ENCODE measurements at places on chromosomes 3 and 15.

DNA sequence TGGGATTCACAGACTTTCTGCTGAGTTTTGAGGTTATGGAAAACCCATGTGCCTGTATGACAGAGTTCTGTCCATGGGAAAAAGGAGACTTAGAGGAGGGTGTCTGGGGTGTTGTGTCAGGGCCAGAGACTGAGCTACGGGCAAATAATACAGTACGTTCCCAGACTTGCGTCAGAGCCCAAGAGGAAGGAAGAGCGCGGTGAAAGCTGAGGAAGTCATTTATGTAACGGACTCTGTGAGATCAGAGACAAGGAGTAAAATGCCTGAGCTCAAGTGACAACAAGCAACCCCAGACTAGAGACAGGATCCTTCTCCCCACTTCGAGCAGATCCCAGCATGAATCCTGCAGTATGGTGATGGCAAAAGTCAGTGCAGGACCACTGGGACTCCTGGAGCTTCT, 368.6 kb upstream of the MCTP2 start:
- DNase-seq, result peak; percentile 8

DNA sequence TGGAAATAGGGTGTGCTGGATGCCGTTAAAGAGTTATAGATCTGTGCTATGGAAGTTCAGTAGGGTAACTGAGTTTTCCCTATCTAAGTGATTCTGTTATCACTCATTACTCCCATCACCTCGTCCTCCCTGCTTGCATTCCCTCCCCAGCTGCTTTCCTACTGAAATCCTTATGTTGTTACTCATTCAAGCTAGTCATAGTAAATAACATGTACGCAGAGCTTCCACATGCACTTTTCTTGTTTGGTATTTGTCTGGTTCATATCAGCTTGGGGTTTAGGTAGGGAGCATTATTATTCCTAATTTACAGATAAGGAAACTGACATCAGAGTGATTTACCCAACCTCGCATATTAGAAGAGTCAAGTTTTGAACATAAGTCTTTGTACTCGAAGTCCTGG, 135.1 kb downstream of the HCN4 start:
- no peak for DNase-seq

DNA sequence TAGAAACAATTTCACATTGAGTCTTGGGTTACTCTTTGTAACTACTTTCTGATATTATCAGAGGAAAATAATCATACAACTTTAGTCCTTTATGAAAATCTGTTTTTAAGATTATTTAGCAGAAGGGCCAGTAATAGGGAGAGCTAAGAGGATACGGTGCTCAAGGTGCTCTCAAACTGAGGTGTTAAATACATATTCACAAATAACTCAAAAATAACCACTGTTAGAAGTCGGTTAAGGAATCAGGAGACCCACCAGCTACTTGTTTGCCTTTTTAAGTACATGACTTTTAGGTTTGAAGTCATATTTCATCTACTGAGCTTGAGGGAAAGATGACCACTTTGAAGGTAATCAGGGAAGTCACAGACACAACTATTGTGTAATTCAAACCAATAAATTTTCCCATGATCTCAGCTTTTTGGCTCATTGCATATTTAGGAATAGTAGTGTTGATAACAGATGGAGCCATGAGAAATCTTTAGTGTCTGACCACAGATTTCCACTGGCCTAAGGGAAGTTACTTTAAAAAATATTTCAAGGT, 1.4 kb upstream of the RSRC1 start:
- DNase-seq, result peak; percentile 11

GRCh38 chr15:26772154-26773066, at the start of gene GABRB3:
GABRB3 (minus strand) TSS chr15:26773066.
- peak; percentile 0 for DNase-seq

- no peak for DNase-seq
These were observed 842 bp upstream of the U2SURP start for GRCh38 chr3:143000528-143000927.

DNA sequence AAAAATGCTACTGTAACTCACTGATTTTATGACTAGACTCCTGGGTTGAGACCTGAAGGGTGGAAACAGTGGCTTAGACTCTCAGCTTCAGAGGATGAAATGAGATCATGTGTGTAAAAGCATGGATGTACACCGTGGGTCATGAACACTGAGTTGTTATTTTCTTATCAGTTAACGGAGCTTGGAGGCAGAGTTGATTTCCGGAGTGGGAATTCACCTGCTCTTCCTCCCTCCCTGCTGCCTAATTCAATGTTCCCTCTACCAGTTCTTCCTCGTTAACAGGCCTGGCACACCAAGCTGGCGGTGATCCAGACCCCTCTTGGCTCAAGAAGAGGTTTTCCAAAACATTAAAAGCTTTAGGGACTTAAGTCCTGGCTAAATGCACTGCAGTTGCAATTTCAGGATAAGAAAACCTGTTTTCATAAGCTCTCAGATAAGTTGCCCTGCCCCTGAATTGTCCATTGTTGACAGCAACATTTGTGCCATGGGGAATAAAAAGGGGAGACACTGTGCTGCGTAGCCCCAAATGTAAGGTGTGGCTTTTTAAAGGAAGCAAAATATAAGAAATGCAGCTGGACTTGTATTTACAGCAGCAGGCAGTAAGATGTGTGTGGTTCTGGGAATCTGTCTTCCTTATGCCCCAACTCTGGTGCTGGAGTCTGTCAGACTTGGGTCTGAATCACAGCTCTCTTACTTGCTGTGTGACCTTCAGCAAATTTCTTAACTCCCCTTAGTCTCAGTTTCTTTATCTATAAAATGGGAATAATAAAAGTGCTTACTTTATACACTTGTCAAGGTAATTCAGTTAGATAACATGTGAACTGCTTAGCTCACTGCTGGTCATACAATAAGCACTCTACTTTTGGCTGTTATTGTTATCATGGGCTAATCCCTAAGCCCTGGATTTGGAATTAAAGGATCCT, 9.9 kb downstream of the PDIA5 start:
- no peak for DNase-seq

GRCh38 chr3:54349231-54349652, 226.9 kb downstream of the CACNA2D3 start:
- peak; percentile 93 for DNase-seq

DNA sequence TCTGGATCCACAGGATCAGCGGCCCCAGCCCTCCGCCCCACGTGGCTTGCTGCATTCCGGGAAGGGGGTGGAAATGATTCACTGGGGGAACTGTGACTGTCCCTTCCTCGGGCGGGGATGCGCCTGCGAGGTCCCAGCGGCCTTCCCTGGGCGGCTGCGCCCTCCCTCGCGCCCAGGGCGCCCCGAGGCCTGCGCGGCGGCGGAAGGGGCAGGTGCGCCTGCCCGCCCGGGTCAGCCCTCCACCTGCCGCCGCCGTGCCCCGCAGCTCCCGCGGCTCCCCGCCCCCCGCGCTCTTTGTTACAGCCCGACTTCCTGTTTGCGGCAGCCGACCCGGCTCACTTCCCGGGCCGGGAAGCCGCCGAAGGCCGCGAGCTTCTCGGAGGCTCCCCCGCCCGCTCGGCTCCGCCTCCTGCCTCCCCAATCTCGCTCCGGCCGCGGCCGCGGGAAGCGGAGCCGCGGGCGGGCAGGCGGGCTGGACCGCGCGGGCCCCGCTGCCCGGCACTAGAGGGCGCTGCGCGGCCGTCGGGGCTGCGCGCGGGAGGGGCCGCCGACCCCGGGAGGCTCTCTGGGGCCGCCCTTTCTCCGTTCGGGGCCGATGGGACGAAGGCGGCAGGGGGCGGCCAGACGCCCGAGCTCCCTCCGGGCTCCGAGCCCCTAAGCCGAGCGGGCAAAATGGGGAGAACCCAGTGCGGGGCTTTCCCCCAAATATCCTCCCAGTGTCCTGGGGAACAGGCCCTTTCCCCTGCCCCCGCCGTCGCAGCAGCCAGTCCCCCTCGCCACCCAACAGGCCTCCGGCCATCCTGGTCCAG, 11.5 kb upstream of the CHAC1 start:
- peak; percentile 83 for DNase-seq

- no peak for DNase-seq
These were observed 266.2 kb downstream of the ZNF385D start for GRCh38 chr3:21484828-21485144.

- peak; percentile 27 for DNase-seq
These were observed 380.2 kb downstream of the DIPK2A start for GRCh38 chr3:144351773-144352365.

GRCh38 chr3:42114130-42114725, 23.1 kb downstream of the TRAK1 start:
- no peak for DNase-seq

DNA sequence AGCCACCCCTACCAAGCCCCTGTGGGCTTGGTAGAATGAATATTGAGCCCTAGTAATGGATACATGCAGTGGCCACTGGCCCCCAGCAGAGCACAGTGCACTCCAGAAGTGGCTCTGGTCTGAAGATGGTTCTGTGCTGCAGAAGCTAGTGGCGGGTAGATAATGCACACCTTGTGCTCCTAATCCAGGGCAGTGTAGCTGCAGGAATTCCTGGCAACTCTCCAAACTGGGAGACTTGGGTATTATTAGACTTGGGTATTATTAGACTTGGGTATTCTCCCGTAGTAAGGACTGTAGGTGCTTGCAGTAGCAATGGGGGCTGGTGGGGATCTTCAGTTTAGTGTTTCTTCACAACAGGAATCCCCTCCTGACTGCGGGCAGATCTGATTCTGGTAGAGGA, 34.7 kb downstream of the NUSAP1 start:
- no peak for DNase-seq

DNA sequence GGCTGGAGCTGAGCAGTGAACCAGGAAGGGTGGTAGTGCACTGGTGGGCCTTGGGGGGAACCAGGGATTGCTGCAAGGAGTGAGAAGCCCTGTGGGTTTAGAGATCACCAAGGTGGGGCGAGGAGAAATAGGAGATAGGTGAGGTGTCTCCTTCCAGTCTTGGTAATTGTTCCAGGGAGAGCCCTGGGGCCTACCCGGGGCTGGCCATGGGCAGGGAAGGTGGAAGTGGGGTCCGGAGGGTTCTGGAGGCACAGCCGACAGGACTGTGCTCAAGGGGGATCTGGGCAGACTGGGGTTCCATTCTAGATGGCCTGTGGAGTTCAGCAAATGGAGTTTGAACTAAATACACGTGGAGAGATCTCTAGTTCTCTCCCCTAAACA, 4.5 kb downstream of the CHST13 start:
- no peak for DNase-seq

DNA sequence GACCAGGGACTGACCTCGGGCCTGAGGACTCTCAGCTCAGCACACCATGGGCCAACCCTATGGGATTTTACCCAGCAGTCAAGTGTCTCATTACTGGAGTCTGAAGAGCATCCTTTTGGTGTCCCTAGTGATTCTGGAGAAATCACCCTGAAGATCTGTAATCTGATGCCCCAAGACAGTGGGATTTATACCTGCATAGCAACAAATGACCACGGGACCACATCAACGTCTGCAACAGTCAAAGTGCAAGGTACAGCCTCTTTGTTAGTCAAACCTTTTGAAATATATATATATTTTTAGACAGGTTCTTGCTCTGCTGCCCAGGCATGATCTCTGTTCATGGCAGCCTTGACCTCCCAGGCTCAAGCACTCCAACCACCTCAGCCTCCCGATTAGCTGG, 34.2 kb upstream of the UMPS start:
- DNase-seq, result no peak

DNA sequence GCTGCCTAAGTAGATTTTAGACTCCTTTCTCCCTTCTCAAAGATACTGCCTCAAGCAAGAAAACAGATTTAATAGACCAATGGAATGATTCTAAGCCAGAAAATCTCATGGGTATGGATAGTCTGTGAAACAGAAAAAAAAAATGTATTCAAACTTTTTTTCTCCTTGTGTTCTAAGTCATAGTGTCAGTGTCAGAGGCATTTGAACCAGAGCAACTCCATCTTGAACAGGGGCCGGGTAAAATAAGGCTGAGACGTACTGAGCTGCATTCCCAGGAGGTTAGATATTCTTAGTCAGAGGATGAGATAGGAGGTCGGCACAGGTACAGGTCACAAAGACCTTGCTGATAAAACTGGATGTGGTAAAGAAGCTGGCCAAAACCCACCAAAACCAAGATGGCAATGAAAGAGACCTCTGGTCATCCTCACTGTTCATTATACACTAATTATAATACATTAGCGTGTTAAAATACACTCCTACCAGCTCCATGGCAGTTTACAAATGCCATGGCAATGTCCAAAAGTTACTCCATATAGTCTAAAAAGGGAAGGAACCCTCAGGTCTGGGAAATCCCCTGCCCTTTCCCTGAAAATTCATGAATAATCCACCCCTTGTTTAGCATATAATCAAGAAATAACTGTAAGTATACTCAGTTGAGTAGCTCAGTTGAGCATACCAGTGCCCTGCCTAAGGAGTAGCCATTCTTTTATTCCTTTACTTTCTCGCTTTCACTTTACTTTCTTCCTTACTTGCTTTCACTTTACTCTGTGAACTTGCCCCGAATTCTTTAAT, 72.8 kb upstream of the GOLGA8B start:
- no peak for DNase-seq

- DNase-seq, result no peak
These were observed 103.1 kb downstream of the SPATA16 start for GRCh38 chr3:173037840-173038483.
